ENCODE measurements at places on chromosomes 1 and 21. TPM values are rescaled to one million over a fixed set of nuclear protein-coding genes. Genes with fewer than 3 reads are reported as not detected.

Gene SPRR1B
- total RNA-seq: not detected

Gene PGLYRP4
- total RNA-seq: not detected

Gene SH2D5
- 10.7 TPM for total RNA-seq

Gene AMY1C
- total RNA-seq: not detected

Gene CASZ1
- 2.4 TPM for total RNA-seq
